Esophagus muscularis mucosa (tissue), 4 donors: ENCODE measurements at places on chromosomes 12 and 14. TPM values are rescaled to one million over a fixed set of nuclear protein-coding genes. Genes with fewer than 3 reads are reported as not detected.

Gene DCN
- total RNA-seq = 1,186 TPM

Gene PTPN6
- total RNA-seq = 11.3 TPM

DNA sequence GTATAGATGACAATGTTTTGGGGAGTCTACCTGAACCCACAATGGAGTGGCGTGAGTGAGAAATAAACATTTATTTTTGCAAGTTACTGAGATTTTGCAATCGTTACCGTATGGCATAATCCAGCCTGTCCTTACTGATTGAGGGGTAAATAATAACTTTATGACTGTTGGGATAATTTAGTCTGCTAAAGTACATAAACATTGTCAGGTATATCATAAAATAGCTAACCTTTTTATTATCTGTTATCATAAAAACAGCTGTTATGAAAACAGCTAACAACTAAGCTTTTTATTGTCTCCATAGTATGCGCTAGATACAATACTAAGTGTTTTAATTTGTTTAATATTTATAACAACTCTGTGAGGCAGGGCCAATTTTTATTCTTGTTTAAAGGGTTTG, 10.3 kb downstream of the ACSS3 start:
- no peaks in the 10 kb centered on the region for H3K4me1 ChIP-seq
- H3K4me3 ChIP-seq = no peak overlapping the region
- H3K36me3 ChIP-seq = no peaks in the 10 kb centered on the region
- no peak overlapping the region for H3K27ac ChIP-seq

GRCh38 chr12:115611477-115611876, 666.0 kb downstream of the MED13L start:
- H3K4me1 ChIP-seq = peaks cover 3% of the 10 kb centered on the region
- no peaks in the 10 kb centered on the region for H3K27me3 ChIP-seq
- no peaks in the 10 kb centered on the region for H3K36me3 ChIP-seq
- DNase-seq = no peak

Gene LTBR
- total RNA-seq = 144 TPM

Gene CRIP1
- total RNA-seq = 34.0 TPM

GRCh38 chr14:100669011-100669412, 57.7 kb upstream of the DLK1 start:
- no peak overlapping the region for H3K27ac ChIP-seq
- DNase-seq = no peak
- no peak overlapping the region for H3K4me3 ChIP-seq
- peaks cover 14% of the 10 kb centered on the region for H3K4me1 ChIP-seq
- H3K27me3 ChIP-seq = peaks cover 86% of the 10 kb centered on the region

DNA sequence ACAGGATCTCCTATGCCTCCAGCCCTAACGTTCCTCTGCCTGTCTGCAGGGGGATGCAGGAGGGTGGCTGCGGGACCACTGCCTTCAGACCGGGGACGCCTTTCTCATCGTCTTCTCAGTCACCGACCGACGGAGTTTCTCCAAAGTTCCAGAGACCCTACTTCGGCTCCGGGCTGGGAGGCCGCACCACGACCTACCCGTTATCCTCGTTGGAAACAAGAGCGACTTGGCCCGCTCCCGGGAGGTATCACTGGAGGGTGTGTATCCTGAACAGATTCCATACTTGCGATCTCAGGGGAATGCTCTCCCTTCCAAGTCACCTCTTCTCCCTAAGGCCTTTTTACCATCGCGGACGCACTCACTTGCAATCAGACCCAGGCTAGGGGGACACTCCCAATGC, 3.0 kb downstream of the REM2 start:
- no peak for DNase-seq
- H3K27me3 ChIP-seq = no peaks in the 10 kb centered on the region
- no peak overlapping the region for H3K4me3 ChIP-seq
- H3K27ac ChIP-seq = no peak overlapping the region
- H3K36me3 ChIP-seq = no peaks in the 10 kb centered on the region
